Fibroblast of skin of right quadriceps (primary cell): ENCODE measurements at places on chromosomes 5 and 9.

GRCh38 chr5:38867416-38867815 is 21.6 kb downstream of the OSMR start:
- DNase-seq, result no peak

DNA sequence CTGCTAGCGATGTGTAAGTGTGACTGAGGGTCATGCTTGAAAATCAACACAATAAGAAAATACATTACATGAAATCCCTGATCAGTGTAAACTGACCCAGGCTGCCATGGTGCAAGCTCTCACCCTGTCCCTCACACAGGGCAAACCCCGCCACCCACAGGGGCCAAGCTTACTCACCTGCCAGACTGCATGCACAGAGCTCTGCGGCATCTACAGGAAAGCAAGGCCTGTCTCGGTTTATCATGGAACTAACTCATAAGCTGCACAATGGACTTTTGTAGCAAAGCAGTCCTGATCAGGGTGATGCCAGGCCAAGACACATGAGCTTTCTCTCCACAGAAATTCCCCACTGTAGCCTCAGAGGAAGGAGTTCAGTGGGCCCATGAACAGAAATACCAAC is 9.7 kb downstream of the IPPK start:
- DNase-seq, result no peak

DNA sequence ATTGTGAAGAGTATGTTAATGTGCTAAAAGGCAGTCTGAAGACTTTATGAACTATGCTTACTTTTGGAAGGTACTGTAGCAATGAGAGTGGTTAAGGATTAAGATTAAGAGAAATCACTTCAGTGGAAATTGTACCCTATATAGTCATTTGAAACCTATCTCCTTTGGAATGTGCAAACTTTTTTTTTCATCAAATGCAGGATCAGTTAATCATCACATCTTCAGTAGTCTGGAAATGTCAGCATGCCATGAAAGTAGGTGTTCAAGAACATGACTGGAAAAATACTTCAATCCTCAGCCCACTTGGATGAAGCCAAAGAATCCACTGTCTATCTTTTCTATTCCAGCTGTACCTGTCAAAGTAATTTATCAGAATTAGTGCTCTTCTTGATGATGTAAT is 157.8 kb upstream of the TMEM161B start:
- no peak for DNase-seq

- peak; percentile 31 for DNase-seq
Observed at GRCh38 chr9:130143958-130144366, 28.2 kb upstream of the NCS1 start.

DNA sequence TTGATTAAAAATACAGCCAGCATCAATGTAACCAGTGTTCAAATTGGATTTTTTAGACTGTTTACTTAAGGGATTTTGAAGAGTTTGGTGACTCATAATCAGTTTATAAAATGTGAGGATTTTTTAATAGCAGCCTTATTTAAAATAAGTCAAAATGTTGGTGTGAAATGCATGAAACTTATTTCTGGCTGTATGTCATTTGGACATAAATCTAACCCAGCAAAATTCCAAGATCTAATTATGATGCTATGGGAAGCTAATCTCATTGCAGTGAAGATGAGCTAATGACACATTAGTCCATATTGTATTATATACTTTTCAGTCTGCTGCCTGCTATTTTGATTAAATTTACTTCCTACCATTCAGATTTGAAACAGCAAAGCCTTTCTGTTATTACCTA is 140.3 kb downstream of the AOPEP start:
- no peak for DNase-seq

- peak; percentile 4 for DNase-seq
Observed at GRCh38 chr9:81108391-81108790, 581.0 kb downstream of the TLE1 start.

- DNase-seq, result no peak
Observed at GRCh38 chr5:655406-655805, 37.7 kb downstream of the TPPP start.

DNA sequence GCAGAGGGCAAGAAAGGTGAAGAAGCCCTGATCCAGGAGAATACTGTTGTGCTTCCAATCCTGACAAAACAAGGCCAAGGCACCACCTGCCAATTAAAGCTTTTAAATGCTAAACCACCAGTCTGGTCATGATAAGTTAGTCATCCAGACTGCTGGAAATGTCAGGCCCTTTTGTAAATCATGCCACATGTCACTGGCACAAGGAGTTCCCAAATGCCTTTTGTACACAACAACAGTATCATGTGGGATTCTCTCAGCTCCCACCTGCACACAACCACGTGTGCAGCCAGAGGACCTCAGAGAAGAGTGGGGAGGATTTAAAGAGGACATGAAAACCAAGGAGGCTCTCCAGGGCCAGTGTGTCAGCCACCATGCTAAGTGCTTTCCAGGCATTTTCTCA is 99.3 kb downstream of the CDK5RAP2 start:
- no peak for DNase-seq

- no peak for DNase-seq
Observed at GRCh38 chr9:91577633-91578061, 154.0 kb upstream of the NFIL3 start.

GRCh38 chr5:154892369-154892771 is 33.9 kb downstream of the CNOT8 start:
- DNase-seq, result no peak

DNA sequence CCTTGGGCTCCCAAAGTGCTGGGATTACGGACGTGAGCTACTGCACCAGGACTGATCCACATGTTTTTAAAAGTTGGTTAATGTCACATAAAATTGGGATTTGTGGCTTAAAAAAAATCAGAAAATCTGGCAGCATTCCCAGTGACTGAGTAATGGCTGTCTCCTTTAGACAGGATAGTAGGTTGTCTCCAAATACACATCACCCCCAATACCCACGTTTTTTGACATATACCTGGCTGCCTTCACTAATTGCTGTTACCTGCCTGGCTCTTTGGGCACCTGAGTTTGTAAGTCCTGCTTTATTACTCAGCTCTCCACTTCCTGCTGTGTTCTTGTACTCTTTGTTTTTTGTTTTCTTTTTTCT is 84.8 kb downstream of the KDM4C start:
- peak; percentile 68 for DNase-seq

GRCh38 chr5:82356808-82357671 is 78.9 kb upstream of the RPS23 start:
- peak; percentile 91 for DNase-seq

DNA sequence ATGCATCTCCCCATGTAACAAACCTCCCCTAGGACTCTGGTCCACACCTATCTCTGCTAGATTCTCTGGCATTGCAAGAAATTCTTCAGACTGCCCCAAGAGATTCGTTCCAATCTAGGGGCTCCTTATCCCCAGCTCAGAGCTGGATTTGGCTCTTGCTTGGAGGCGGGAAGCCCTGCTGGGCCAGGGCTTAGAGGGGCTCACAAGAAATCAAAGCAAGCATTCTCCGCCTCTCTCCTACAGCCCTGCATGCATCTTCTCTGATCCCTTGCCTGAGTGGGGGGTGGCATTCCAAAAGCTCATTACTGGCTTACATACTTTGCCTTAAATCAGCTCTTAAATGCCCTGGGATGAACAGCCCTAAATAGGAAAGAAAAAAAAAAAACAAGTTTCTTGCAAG is 75.8 kb downstream of the KCNIP1 start:
- no peak for DNase-seq

GRCh38 chr5:159510282-159510681 is 180.0 kb upstream of the IL12B start:
- DNase-seq, result peak; percentile 88
